ENCODE measurements at places on chromosomes 2 and 18.

DNA sequence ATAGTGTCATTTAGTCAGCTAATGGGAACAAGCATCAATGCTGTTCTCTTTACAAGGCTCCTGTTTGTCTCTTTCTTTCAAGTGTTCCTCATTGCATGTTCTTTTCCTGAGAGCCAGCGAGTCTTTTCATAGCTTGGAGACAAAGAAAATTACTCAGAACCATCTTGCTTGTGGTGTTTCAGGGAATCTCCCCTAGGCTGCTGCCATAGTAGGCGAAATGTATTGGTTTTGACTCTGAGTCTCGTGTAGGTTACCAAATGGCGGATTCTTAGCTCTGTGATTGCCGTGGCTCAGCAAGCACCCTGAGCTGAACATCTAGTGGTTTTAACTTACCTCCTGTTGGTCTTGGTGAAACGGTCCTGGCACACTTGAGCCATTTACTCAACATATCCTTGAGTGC is 68.7 kb downstream of the RHBDD1 start:
- DNase-seq, result no peak

DNA sequence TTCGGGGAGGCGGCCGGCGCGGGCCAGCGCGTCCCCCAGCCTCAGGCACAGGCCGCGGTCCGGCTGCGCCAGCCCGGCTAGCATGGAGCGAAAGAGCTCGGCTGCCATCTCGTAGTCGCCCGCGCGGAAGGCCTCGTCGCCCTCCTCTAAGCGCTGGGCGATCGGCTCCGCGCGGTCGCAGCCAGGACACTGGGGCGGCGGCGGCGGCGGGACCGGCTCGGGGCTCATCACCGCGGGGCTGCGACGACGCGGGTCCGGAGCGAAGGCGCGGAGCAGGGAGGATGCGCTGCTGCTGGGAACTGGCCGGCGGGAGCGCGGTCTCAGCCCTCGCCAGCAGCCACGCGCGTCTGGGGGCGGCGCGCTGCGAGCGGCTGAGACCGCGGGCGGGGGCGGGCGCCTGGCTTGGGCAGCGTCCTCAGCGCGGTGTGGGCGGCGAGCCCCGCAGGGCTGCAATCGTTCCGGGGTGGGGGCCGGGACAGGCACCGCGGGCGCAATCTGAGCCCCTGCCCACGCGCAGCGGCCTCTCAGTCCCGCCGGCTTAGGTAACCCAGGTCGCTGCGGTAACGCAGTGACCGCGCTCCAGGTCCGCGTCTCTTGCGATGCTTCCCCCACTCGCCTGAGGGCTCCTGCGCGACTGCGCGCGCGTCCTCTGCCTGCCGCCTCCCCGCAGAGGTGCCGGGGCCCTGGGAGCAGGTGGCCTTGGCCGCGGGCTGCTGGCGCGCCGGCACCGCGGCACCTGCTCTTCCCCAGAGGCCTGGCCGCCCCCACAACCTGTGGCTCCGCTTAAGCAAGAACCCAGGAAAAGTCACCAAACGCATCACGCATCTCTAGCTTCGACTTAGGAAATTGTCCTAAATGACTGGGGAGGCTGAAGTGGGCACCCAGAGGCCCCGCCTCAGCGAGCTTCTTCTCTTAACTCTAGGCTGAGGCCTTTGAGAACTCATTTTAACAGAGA is at the start of gene LONRF2:
Gene LONRF2, minus strand, starts transcription at position 636 of the 955 bp plus-strand sequence. Its CDS starts 408 bp downstream, at position 228.
- DNase-seq, result no peak

DNA sequence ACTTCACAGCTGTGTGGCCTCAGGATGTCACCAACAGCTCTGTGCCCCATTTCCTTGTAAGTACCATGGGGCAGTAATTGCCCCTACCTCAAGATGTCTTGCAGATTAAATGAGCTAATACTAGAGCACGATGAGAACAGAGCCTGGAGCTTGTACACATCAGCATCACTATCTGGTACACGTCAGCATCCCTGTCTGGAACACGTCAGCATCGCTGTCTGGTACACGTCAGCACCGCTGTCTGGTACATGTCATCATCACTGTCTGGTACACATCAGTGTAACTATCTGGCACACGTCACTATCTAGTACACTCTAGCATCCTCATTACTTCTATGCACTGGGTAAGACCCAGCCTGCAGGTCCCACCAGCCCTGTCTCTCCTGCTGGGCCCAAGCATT is 37.2 kb downstream of the AQP12A start:
- no peak for DNase-seq

GRCh38 chr18:49030138-49030537 is 79.4 kb upstream of the SMAD7 start:
- DNase-seq, result no peak

DNA sequence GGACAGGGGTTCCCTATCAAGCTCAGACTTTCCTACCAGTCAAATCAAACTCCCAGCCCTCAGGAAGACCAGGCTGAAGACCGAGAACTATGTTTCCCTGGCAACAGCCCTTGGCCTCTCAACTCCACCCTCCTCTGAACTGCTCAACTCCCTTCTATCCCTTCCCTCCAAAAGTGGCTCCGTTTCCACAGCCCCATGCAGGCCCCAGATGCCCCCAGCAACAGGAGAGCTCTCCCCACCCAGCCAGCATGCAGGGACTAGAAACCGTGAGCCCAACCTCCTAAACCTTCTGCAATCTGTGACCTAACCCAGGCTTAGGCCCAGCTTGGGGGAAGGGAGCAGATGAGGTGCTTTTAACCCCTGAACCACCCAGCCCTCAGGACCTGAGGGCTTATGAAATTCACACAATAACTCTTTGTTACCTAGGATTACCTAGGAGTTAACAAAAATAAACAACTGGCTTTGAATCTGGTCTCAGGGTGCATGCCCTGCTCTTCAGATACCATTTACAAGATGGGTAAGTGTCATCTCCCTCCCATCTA is 87.2 kb downstream of the BCL11A start:
- no peak for DNase-seq
